ENCODE measurements at places on chromosomes 3 and 15.

GRCh38 chr15:31953478-31953877 lies 76.8 kb upstream of the CHRNA7 start:
- DNase-seq: no peak

- DNase-seq: no peak
Observed at GRCh38 chr3:11074011-11074410, 80.3 kb upstream of the HRH1 start.

GRCh38 chr15:56797720-56798275 lies 64.5 kb upstream of the ZNF280D start:
- no peak for DNase-seq

DNA sequence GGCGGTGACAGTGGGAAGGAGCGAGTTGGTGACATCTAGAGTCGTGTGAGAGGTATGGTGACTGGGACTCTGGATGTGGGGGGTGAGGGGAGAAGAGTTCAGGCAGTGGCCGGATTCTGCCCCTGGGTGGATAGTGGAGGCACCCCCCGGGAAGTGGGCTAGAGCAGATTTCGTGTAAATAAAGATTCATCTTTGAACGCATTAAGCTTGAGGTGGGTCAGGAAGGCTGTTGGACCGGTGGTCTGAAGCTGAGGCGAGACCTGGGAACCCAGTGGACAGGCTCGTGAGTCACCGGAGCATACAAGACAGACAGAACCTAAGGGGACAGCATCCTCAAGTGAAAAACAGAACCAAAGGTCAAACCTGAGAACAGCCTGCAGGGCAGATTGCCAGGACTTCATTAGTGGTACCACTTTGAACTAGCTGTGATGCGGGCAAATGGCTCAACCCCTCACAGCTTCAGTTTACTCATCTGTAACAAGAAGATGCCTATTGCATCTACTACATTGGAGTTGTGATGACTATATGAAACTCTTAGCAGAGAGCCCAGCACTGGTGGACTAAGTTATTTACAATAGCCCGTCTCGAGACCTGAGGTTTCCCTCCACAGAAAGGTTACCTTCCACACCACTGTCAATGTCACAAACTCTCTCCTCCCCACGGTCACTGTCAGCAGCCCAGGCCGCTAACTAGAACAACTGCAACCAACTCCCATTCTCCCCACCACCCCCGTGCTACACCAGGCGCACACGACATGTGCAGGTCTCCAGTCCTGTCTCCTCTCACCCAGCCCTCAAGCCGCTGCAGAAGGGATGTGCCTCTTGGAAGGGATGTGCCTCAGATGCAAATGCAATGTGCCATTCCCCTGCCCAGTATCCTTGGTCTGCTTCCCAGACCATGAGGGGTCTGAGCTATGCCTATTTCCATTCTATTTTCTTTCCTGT lies 901 bp upstream of the CLN6 start:
- DNase-seq: peak; percentile 10

GRCh38 chr3:122800031-122800430 lies 5.2 kb downstream of the SLC49A4 start:
- no peak for DNase-seq

DNA sequence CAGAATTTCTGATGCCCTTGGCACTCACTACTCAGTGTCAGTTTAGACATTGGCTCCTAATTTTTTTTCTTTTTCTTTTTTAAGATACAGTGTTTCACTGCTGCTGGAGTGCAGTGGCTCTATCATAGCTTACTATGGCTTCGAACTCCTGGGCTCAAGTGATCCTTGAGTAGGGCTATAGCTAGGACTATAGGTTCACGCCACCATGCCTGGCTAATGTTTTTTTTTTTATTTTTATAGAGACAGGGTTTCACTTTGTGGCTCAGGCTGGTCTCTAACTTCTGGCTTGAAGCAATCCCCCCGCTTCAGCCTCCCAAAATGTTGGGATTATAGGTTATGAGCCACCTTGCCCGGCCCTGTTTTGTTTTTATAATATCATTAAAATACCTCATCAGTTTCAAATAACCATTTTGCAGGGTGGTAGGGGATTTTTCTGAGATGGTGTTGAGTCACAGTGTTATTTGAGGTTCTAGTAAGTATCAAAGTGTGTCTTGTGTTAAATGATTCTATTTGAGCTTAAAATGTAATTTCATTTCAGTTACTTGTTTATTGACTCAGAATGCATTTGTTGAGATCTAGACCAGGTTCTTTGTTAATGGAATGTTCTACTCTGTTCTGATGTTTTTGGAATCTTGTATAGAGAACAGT lies 7.0 kb downstream of the FNDC3B start:
- peak; percentile 50 for DNase-seq

GRCh38 chr15:85760049-85760448 lies 34.7 kb downstream of the KLHL25 start:
- no peak for DNase-seq

DNA sequence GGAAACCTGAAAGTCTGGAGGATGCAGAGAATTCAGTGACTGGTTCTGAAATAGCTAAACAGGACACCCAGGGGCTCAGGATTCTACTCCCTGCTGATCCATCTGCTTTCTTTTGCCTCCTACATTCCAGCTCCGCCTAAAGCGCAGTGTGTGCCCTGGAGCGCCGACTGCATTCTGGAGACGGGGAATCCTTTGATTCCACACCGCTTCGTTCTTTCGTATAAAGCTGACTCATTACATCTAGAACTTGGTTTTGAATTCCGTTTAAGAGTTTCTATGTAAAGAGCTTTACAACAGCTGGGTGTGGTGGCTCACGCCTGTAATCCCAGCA lies 61.8 kb downstream of the SENP2 start:
- DNase-seq: no peak

DNA sequence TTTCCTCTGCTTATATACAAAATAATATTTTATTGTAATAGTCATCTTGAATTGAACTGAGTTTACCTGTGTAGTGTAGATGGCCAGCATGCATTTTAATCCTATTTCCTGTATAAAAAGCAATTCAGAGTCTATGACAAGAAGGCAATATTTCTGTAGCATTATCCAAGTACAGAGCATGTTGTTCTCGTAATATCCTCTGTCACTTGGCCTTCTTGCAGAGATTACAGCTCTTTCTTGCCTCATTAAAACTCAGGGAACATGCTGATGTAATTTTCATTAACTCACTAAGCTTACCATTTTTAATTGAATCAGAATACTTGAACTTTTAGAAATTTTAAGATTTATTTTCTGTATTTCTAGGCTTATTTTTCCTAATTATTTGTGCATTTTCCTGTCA lies 203.3 kb upstream of the AGTR1 start:
- DNase-seq: no peak

Data from IMR-90 (cell line).